ENCODE measurements at places on chromosomes 3 and 15. TPM values are rescaled to one million over a fixed set of nuclear protein-coding genes. Genes with fewer than 3 reads are reported as not detected.

Gene LRRC31
- not detected for total RNA-seq

Gene CCDC54
- not detected for total RNA-seq

GRCh38 chr15:101250873-101251829 is 697 bp downstream of the CHSY1 start:
- peaks cover 24% of the 10 kb centered on the region for H3K4me1 ChIP-seq
- H3K27ac ChIP-seq, result peak overlapping the region; percentile 51
- peak overlapping the region; percentile 58 for H3K4me3 ChIP-seq

GRCh38 chr3:113251817-113252216 is 40.5 kb downstream of the BOC start:
- no peaks in the 10 kb centered on the region for H3K4me1 ChIP-seq
- no peak overlapping the region for H3K27ac ChIP-seq
- H3K4me3 ChIP-seq, result no peak overlapping the region
- H3K27me3 ChIP-seq, result no peaks in the 10 kb centered on the region
- no peaks in the 10 kb centered on the region for H3K36me3 ChIP-seq

- no peaks in the 10 kb centered on the region for H3K27me3 ChIP-seq
- peaks cover 66% of the 10 kb centered on the region for H3K4me1 ChIP-seq
- H3K27ac ChIP-seq, result peak overlapping the region; percentile 66
- H3K4me3 ChIP-seq, result peak overlapping the region; percentile 81
Observed at GRCh38 chr15:74780523-74781430, 1.1 kb upstream of the CSK start.
